Right atrium auricular region (tissue), 2 donors: ENCODE measurements at places on chromosomes 4 and X.

GRCh38 chr4:110605077-110605476 lies 17.8 kb downstream of the PITX2 start:
- DNase-seq, result no peak

DNA sequence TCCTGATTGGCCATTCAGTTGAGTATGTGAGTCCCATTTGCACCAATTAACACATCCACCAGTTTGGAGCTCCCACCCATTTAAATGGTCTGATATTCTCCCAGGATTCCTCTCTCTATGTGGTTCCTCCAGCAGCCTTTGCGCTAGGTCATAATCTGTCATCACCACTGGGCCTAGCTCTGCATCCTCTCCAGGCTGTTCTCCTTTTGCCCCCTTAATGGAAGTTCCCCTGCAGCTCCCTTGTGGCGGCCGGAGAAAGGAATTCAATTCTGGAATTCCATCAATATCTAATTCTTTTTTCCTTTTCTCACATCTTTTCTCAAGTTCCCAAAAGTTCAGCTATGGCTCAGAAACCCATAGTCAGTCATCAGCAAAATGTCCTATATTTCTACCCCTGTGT lies 2184.4 kb upstream of the AGA start:
- DNase-seq, result no peak

- no peak for DNase-seq
These were observed 137.3 kb downstream of the TMEM144 start for GRCh38 chr4:158347556-158347955.

DNA sequence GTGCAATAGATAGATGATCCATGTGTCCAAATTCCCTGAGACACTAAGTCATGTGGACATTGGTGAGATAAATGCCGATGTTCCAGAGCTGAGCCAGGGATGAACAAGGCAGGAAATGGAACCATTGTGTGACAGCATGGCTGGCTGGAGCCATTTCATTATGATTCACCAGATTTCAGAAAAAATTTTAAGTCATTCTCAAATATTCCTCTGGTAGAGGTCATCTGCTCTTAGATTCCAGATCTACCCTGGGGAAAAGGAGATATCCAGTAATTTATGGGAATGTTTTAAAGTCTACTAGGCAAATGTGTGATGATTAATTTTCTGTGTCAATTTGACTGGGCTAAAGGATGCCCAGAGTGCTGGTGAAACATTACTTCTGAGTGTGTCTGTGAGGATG lies 287.3 kb downstream of the STK32B start:
- no peak for DNase-seq

DNA sequence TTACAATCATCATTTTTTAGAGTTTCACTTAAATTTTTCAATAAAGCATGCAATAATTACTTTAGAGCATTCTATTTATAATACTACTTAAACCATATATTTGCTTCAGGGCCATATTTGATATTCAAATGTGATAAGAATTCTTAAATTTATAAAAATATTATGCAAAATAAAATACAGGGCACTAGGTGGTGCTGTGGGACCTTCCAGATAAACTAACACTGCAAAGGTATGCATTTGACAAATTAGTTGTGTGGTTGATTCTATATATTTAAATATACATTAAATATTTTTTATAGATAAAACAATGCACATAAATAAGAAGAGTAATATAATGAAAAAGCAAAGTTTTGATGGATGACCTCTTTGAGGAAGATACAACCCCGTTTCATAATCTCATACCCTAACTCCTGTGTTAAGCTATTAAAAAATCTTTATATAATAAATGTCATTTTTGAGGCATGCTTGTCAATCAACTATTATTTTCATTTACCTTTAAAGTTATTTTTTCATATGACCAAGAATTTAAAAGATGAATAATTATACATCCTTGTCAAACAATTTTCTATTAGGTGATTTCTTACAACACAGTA lies 128.4 kb downstream of the REELD1 start:
- DNase-seq, result no peak

- DNase-seq, result no peak
These were observed 390.3 kb downstream of the SPRY1 start for GRCh38 chr4:123786920-123787319.

DNA sequence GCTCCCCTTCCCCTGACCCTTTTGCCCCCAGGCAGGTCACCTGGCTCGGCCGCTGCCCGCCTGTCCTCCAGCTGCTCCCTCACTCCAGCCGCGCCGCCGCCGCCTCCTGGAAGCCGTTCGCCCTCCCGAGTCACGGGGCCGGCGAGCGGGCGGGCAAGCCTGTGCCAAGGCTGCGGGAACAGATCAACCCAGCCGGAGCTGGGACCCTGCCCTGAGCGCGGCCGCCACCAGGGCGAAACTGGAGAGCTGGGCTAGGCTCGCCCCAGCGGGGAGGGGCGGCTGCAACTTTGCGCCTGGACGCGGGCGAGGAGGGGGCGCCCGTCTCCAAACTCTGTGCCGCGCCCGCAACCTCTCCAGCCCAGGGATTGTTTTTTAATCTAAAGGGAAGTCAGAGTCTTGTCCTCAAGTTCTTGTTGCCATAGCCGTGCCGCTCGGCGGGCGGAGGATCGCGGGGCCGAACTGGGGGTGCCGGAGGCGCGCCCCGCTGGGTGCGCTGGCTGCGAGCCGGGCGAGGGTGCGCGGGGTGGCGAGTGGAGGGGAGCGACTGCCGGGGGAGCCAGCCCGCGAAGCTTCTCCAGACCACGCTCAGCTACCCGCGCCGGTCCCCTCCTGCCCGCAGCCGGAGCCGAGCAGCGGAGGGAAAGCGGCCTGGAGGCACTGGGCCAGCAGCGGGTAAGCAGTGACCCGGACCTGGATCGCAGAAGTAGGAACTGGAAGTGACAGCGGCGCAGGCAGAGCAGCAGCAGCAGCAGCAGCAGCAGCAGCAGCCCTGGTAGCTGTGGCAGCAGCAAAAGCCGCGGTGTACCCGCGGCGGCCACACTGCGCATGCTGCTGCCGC lies 13.4 kb downstream of the ARHGEF6 start:
- no peak for DNase-seq

GRCh38 chr4:88230461-88230891 lies 53.9 kb downstream of the PPM1K start:
- DNase-seq, result no peak

DNA sequence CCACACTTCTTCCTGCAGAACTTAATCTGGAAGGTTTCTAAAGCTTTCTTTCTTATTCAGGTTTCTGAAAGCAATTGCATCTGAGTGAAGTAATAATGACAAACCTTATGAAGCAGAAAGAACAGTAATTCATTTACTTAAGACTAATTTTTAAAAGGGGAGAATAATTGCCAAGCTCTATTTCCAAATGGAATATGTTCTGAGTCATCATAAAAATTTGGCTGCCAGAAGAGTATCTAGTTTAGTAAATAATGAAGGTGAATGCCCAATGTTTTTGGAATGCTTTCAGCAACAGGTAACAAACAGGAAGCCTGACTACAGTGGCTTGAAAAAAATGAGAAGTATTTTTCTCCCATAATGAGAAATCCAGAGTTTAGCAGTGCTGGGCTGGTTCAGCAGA lies 227.3 kb upstream of the TET2 start:
- DNase-seq, result no peak

DNA sequence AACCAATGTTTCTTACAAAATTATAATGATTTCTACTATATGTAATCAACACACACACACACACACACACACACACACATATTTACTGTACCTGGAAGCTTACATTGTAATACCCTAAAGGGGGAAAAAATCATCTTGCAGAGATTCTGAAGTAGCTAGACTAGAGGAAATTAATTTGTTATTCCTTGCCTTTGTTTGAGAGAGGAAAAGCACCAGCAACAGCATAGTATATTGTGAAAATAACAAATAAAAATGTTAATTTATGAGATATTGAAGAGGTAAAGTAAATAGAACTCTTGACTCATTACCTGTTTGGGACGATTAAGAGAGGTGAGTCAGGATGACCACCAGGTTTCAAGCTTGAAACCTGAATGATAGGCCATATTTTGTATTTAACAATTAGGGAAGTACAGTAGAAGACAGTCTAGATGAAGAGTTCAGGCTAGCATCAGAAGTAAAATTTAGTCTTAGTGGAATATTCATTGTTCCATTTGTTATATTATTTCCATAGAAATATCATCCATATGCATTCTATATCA lies 873.4 kb upstream of the PCDH10 start:
- no peak for DNase-seq

- no peak for DNase-seq
These were observed 49.0 kb downstream of the CRMP1 start for GRCh38 chr4:5843573-5844530.
